ENCODE measurements at places on chromosomes 1 and 21.

DNA sequence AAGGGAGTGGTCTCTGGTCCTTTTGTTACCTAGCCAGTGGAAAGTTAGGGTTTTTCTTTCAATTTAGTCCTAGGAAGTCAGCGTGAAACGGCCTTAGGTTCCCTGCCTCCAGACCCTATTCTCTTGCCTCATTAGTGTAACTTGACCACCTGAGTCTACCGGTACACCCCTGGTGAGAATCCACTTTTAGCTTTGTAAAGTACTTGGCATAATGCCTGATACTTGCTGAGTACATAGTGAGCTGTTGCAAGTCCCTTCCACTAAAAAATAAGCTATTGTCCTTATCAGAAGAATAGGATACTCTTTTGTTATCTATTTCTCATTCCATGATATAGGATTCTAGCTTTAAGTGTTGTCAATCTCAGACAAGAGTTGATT lies 228.8 kb downstream of the ST6GALNAC3 start:
- DNase-seq, result no peak

DNA sequence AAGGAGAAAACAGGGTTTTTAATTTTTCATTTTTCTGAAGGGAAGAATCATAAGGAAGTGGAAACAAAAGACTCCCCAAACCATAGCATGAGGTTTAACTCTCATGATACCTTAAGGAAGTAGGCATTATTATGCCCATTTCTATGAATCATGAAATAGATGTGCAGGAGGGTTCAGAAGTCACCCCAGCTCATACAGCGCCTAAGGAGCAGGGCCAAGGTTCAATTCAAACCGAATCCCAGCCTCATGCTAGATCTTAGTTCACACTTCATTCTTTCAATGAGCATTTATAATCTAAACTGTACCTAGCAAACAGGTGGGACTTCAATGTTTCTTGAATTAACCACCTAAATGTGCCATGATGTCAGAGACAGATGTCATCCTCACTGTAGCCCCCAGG lies 111.9 kb upstream of the SLC25A33 start:
- no peak for DNase-seq

DNA sequence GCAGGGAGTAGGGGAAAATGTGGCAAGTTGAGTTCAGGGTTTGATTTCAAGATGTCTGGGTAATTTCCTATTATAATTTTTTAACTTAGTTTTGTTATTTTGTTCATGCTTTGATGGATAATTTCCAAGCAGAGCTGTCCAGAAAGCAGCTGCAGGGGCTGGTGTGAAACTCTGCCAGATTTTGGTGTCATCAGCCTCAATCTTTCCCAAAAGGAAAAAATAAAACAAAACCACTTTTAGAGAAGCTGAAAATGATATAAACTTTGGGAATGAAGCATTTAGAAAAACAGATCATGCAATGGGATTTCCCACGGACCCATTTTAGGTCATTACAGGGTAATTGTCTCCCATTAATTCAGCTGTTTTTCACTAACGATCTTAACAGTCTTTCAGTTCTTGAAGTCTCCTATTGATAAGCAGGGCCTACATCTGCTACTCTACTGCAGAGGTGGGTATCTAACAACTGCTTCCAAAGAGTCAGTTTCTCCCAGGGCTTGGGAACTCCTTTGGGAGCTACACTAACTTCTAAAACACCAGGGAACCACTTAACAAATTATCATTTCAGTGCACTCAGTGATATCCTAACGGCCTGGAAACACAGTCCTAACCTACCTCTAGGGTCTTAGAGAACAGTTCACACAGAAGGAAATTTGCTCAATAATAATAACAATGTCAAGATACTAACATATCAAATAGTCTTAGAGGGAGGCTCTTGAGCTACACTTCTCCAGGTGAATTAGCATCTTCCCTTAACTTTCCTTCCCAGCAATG lies 12.3 kb downstream of the ZNF436 start:
- DNase-seq, result no peak

- DNase-seq, result no peak
Observed at GRCh38 chr1:183240526-183240825, 54.4 kb downstream of the LAMC2 start.

- no peak for DNase-seq
Observed at GRCh38 chr1:205800981-205801703, 11.9 kb downstream of the SLC41A1 start.

DNA sequence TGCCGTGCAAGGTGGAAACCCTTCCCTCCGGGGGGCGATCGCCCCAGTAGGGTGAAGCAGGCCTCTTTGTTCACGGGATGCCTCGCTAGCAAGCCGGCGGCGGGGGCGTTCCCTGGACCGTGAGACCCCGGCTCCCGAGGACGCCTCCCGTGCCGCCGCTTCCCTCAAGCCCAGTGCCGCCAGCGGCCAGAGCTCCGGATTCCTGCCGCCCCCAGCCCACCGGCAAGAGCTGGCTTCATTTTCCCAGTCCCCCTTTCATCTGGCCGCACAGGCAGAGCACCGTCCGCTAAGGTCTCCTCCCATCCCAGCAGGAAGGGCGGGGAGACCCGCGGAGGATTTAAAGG lies 16.3 kb downstream of the IER5 start:
- DNase-seq, result no peak

GRCh38 chr21:14962217-14962616 lies 102.6 kb downstream of the NRIP1 start:
- no peak for DNase-seq

DNA sequence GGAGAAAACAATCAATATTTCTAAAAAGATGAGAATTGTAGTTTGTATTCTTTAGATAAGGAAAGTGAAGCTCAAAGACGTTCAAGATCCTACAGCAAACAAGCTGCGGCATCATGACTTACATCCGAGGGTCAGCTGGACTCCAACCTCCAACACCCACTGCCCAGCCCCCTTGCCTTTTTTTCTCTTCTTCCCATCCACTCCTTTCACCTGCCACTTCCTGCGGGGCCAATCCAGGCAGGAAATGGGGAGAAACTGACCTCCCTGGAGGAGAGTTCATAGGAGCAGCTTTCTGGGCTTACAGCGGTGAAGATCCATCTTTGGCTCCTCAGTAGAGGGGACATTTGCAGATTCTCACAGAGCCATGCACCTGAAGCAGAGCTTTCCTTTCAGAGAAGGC lies 361.5 kb downstream of the PTPRU start:
- no peak for DNase-seq

- no peak for DNase-seq
Observed at GRCh38 chr1:20726932-20727745, 5.4 kb downstream of the SH2D5 start.

DNA sequence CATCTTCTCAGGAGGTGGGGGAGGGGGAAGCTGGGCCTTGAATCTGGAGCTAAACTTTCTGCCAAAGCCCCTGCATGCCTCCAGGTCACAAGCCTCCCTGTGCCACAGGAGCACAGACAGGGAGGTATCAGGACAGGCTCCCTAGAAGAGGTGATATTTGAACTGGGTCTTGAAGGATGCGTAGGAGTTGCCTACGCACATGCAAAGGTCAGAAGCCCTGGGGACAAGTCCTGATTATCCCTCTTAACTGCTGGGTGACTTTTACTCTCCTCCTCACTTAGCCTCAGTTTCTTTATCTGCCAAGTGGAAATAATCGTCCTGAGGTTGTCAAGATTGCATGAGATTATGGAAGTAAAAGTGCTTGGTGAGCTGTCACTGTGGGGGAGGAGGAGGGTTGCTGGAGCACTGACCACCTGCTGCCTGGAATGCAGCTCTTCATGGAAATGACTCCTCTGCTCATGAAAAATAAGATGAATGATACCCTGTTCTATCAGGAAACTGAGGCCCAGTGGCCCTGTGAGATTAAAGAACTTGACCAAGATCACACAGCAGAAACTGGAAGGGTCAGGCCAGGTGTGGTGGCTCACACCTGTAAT lies 50.6 kb upstream of the LAPTM5 start:
- no peak for DNase-seq

- no peak for DNase-seq
Observed at GRCh38 chr21:18220498-18220897, 24.1 kb upstream of the CHODL start.

GRCh38 chr1:180948641-180949615 lies 36.2 kb downstream of the KIAA1614 start:
- DNase-seq, result no peak

- no peak for DNase-seq
Observed at GRCh38 chr21:44966135-44967081, 26.6 kb downstream of the SLX9 start.

DNA sequence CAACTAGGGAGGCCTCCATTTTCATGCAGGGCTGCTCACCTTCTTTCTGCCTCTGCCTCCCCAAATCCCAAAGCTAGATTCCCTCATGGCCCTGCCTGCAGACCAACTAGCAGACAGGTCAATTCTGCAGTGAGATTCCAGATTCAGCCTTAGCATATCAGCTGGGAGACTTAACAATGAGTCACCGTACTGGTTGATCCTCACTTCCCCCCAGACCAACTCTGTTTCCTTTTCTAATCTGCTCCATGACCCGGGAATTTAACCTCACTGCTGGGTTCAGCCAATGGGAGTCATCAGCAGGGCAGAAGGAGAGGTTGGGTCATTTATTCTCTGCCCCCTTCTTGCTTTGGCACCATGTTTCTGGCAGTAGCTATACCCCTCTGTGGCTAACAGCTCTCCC lies 140.6 kb upstream of the GRIK3 start:
- DNase-seq, result no peak

DNA sequence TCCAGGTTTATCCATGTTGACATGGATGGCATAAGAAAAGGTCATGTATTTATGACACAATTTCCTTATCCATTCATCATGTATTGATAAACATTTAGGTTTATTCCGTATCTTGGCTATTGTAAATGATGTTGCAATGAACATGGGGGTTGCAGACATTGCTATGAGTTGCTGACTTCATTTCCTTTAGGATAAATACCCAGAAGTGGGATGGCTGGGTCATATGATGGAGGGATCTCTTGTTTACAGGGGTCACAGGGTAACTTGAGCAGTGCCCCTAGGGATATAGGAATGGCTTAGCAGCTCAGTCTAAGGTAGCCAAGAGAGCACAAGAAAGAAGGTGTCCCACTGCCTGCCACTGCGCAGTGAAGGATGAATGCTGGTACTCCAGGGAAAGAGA lies 229.6 kb upstream of the COA6 start:
- DNase-seq, result no peak

DNA sequence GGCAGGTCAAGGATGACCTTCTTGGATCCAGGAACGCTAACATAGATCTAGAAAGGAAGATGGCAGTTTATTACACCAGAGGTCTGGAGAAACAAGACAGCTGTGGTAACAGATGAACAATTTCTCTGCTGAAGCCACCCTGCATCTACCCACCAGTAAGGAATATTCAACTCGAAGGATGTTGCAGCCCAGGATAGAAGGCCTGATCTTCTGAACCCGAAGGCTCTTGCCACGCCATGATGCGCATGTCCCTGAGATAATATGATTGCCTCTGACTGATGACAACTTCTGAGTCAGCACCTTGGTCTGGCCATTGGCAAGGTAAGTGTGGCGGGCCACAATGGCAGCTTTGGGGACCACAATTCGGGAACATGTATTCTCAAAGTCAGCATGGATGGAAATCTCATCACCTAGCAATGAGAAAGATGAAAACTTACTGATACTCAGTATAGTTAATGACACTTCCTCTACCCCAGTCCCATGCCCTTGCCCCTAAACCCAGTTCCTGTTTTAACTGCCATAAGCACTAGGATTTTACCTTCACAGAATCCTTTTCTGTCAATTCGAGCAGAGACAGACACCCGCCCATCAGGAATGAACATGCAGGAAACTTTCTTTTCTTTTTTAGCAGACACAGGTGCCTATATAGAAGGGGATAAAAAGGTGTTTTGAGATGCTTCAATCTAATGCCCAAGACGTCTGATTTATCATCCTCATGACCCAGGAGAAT lies 1.8 kb downstream of the TXNIP start:
- DNase-seq, result no peak

GRCh38 chr1:230148126-230148652 lies 81.2 kb downstream of the GALNT2 start:
- no peak for DNase-seq

DNA sequence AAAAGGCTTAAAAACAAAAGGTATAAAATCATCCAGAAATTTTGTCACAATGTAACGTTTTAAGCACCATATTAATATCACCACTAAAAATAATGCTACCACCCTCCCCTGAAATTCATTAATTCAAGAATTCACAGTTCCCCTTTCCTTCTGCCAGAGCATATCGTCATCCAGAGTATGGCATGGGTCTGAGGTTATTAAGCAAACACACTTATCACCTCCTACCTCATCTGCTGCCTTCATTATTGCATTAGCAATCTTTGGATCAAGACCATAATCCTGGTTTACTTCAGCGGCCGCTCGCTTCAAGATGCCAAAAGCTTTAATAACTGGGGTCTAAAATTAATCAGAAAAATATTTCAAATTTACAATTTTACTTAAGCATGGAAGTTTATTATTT lies 6.2 kb downstream of the FH start:
- no peak for DNase-seq

- no peak for DNase-seq
Observed at GRCh38 chr1:162892906-162893611, 32.1 kb upstream of the CCDC190 start.

DNA sequence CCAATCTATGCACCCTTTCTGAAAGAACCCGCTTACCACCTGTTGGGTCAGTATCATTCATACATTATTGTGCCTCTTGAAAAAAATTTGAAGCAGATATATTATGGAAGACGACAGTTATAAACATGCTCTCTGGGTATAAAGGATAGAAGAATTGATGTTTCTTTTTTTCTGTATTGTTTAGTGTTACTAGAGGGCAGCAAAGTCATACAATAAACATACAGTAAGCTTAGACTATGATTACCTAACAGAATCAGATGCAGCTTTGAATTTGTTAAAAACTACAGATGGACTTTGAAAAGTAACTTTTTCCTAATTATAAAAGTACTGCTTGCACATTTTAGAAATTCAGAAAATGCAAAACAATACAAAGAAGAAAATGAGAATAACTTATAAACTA lies 11.1 kb upstream of the PAXBP1 start:
- DNase-seq, result no peak

GRCh38 chr1:172286629-172287076 lies 133.8 kb upstream of the C1orf105 start:
- DNase-seq, result no peak

DNA sequence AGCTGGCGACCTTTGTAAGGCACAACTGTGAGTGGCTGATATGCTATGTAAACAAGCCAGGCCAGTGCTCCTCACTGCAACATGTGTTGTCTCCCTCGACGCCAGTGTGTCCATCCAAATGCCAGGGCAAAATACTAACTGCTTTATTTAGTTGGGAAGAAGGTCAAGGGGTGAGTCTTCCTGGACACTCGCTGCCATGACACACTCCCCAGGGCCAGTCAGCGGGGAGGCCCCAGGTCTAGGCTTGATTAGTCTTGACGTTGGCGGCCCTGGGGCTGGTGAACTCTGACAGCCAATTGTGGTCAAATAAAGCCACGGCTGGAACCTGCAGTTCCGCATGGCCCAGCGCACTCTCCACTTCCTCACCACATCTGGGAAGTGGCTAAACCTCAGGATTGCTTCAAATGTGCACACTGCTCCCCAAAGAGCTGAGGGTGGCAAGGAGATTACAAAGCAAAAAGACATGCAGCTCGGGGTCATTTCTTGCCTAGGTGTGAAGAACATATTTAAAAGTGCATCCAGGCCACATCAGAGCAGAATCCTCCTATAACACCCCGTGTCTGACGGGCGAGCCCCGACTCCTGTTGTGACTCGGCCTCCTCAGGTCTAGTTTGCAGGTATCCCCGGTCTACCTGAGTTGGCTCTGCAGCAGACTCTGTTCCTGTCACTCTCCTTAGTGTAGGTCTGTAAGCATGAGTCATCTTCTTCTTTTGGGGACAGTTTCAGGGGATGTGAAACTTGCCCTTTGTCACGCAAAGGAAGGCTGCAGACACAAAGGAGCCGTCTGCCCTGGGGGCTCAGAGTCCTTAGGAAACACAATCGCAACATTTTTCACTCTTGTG lies 183.5 kb downstream of the RUNX1 start:
- no peak for DNase-seq
